ENCODE measurements at places on chromosomes 7 and 10. TPM values are rescaled to one million over a fixed set of nuclear protein-coding genes. Genes with fewer than 3 reads are reported as not detected.

- H3K27me3 ChIP-seq: no peaks in the 10 kb centered on the region
- H3K27ac ChIP-seq: no peak overlapping the region
- H3K4me1 ChIP-seq: no peaks in the 10 kb centered on the region
- H3K36me3 ChIP-seq: no peaks in the 10 kb centered on the region
- no peak for DNase-seq
- H3K4me3 ChIP-seq: no peak overlapping the region
These were observed 992.7 kb upstream of the MBL2 start for GRCh38 chr10:53765311-53765710.

DNA sequence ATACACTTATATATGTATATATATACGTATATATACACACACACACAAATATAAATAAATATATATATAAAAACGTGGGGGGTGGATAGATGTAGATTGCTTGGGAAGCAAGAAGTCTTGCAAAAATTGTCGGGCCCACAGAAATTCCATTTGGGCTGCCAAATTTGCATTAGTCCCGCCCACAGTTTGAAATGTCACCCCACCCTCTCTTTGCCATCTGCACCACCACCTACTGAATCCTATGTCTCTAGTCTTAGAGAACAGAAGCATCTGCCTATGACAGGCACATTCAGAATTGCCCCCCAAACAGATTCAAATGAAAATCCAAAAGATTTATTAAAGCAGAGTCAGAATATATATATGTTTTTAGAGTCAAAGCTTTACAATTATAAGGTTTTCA lies 25.6 kb upstream of the CACNA2D1 start:
- H3K4me1 ChIP-seq: no peaks in the 10 kb centered on the region
- no peak overlapping the region for H3K27ac ChIP-seq
- DNase-seq: no peak
- no peak overlapping the region for H3K4me3 ChIP-seq
- no peaks in the 10 kb centered on the region for H3K27me3 ChIP-seq
- no peaks in the 10 kb centered on the region for H3K36me3 ChIP-seq

DNA sequence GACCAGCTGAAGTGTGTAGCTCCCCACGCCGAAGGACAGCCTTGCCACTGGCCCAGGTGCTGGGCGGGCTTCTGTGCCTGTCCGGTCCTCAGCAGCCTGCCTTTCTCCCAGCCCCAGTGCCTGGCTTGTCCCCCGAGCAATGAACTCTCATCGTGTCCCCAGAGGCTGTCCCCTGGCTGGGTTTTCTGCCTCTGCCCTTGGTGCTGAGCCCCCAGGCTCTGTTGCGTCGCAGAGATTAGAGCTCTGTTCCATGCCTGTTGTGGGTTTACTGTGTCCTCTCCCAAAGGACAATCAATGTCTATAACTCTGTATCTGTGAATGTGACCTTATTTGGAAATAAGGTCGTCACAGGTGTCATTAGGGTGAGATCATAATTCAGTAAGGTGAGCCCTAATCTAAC lies 226.1 kb upstream of the SHH start:
- no peak for DNase-seq
- no peaks in the 10 kb centered on the region for H3K36me3 ChIP-seq
- no peaks in the 10 kb centered on the region for H3K4me1 ChIP-seq
- H3K4me3 ChIP-seq: no peak overlapping the region
- H3K27ac ChIP-seq: no peak overlapping the region

GRCh38 chr10:21740989-21741388 lies 207.0 kb downstream of the MLLT10 start:
- no peak for DNase-seq
- peaks cover 35% of the 10 kb centered on the region for H3K36me3 ChIP-seq
- H3K27ac ChIP-seq: no peak overlapping the region
- H3K4me1 ChIP-seq: peaks cover 11% of the 10 kb centered on the region

NPC1L1 gene
- total RNA-seq: not detected

GRCh38 chr7:64494912-64495461 lies 67.9 kb downstream of the ZNF680 start:
- no peak overlapping the region for H3K27ac ChIP-seq
- no peaks in the 10 kb centered on the region for H3K27me3 ChIP-seq
- H3K4me1 ChIP-seq: no peaks in the 10 kb centered on the region
- H3K36me3 ChIP-seq: no peaks in the 10 kb centered on the region
- no peak overlapping the region for H3K4me3 ChIP-seq

FAM237B gene
- total RNA-seq: not detected

DNA sequence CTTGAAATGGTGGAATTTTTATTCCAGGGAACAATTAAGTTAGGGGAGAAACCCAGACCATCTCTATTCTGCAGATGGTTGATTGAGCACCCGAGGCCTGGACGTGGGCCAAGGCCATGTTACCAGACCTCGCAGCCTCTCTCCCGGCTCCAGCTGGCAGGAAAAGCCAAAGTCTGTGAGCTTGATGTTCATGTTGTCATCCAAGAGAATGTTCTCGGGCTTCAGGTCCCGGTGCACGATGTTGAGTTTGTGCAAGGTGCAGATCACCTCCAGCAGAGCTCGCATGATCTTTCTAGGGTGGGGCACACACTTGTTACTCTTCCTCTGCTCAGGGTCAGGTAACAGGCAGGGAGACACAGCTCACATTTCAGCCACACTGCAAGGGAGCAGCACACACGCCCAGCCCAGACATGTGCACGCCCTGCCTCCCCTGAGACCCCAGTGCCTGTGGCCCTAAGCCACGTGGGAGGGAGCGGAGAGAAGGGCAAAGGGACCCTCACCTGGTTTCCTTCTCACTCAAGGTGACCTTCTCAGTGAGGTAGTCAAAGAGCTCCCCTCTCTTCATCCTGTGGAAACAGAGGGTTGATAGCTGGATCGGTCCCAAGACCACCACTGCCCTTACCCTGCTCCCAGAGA lies 9.5 kb downstream of the PHKG1 start:
- no peak for DNase-seq
- H3K36me3 ChIP-seq: peaks cover 15% of the 10 kb centered on the region
- H3K27ac ChIP-seq: no peak overlapping the region
- H3K27me3 ChIP-seq: no peaks in the 10 kb centered on the region
- H3K4me1 ChIP-seq: no peaks in the 10 kb centered on the region

GRCh38 chr7:135233570-135233969 lies at the start of gene STRA8:
STRA8 (plus strand) TSS chr7:135233838; CDS start chr7:135240525, 6,687 bp downstream.
- H3K27ac ChIP-seq: no peak within 1 kb of the TSS
- no peak for DNase-seq
- H3K4me1 ChIP-seq: no peaks in the 10 kb centered on the region

DNA sequence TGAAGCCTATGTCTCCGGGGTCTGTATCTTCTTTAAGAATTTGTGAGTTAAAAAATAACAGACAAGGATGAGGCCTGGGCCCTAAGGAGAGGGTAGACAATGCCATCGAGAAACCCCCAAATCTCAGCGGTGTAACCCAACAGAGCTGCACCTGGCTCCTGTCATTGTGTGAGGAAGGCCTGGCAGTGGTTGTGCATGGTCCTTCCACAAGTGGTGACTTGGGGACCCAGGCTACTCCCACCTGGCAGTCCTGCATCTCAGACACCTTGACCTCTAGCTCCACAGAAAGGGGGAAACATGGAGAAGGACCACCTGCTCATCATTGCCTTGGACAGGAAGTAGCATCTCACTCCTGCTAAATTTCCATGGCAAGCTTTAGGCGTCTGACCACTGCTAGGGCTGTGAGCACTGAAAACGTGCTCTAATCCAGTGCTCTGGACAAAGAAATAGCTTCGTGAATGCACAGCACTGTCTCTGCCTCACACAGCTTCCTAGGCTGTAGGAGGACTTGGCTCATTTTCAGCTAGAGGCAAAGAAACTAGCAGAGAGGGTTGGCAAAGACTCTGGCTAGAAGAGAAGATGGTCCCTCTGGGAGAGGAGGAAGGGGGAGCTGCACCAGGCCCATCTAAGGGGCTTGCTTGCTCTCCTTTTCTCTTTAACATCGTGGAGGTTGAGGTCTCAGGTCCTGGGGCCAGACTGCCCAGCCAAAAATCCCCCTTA lies 273.9 kb upstream of the ZMIZ1 start:
- no peak for DNase-seq
- H3K4me3 ChIP-seq: no peak overlapping the region
- no peak overlapping the region for H3K27ac ChIP-seq
- H3K27me3 ChIP-seq: no peaks in the 10 kb centered on the region

DNA sequence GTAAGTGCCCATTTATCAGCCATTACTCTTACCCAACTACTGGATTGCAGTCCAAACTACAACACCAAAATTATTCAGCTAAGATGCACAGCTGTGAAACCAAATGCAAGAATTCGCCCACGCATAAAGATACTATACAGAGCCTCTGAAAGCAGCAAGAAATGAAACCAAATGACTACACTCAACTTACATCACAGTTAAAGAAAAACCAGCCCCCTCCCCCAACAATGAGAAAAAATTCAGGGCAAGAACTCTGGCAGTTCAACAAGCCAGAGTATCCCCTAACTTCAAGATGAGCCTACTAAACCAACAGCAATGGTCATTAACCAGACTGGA lies 209.1 kb upstream of the VWC2 start:
- no peak for DNase-seq
- no peaks in the 10 kb centered on the region for H3K4me1 ChIP-seq
- no peaks in the 10 kb centered on the region for H3K27me3 ChIP-seq
- no peak overlapping the region for H3K27ac ChIP-seq

CAMK1D gene
- 49.7 TPM for total RNA-seq
